NCI-H2107 (cell line): ENCODE measurements at places on chromosomes 1 and 21.

- no peak for DNase-seq
These were observed 11.4 kb downstream of the DMRTB1 start for GRCh38 chr1:53470584-53470983.

DNA sequence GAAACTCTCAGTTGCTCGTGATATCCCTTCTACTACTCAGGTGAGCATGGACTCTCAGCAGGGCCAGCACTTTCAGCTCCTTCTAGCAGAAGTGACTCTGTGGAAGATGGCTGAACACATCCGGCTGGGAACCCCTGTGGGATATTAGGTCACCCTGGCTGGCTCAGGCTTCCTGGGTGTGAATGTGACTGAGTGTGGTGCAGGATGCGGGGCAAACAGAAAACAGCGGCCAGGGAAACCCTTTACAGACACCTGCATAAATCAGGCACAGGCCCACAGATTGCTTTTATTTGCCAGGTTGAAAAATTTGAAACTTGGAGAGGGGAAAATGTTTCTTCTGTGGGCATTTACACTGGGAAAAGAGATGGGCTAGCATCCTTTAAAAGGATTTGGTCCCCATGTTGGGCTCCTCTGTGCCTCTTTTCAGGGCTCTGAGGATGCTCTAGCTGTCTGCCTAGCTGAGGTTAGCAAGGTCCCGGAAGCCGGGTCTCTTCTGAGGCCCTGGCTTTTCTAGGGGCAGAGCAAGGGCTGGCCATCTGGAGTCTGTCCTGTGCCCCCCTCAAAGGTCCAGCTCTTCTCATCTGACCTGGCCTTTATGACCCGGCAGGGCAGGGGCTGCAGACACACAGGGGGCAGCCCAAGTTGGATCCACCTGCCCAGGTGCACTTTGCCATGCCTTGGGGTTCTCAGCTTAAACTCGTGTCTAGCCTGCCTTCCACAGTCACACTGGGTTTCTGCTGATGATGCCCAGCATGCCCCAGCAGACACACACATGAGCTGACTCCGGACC is 243.0 kb downstream of the SIPA1L2 start:
- no peak for DNase-seq

- no peak for DNase-seq
These were observed 49.7 kb upstream of the IFI44L start for GRCh38 chr1:78570539-78570938.

DNA sequence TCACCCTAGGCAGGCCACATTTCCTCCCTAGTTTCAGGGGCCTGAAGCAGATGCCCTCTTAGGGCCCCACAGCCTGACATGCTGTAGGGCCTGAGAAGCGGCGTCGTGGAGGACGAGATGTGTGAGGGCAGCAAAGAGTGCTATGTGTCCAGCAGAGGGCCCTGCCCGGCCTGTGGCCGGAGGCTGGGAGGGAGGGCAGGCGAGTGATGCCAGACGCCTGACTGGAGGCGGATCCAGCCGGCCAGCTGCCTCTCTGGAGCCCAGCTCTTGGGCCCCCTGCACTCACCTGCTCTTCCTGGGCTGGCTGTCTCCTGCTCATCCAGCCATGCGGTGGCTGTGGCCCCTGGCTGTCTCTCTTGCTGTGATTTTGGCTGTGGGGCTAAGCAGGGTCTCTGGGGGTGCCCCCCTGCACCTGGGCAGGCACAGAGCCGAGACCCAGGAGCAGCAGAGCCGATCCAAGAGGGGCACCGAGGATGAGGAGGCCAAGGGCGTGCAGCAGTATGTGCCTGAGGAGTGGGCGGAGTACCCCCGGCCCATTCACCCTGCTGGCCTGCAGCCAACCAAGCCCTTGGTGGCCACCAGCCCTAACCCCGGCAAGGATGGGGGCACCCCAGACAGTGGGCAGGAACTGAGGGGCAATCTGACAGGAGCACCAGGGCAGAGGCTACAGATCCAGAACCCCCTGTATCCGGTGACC is at the start of gene GPR37L1:
Gene GPR37L1, plus strand, starts transcription at position 279 of the 697 bp plus-strand sequence. Its CDS starts 47 bp downstream, at position 326.
- no peak for DNase-seq

- no peak for DNase-seq
These were observed 34.3 kb downstream of the AMY1C start for GRCh38 chr1:103783944-103784377.

- DNase-seq, result no peak
These were observed 63.6 kb downstream of the NIBAN1 start for GRCh38 chr1:184910691-184911091.

- no peak for DNase-seq
These were observed 17.5 kb downstream of the FBXO42 start for GRCh38 chr1:16334655-16335340.

DNA sequence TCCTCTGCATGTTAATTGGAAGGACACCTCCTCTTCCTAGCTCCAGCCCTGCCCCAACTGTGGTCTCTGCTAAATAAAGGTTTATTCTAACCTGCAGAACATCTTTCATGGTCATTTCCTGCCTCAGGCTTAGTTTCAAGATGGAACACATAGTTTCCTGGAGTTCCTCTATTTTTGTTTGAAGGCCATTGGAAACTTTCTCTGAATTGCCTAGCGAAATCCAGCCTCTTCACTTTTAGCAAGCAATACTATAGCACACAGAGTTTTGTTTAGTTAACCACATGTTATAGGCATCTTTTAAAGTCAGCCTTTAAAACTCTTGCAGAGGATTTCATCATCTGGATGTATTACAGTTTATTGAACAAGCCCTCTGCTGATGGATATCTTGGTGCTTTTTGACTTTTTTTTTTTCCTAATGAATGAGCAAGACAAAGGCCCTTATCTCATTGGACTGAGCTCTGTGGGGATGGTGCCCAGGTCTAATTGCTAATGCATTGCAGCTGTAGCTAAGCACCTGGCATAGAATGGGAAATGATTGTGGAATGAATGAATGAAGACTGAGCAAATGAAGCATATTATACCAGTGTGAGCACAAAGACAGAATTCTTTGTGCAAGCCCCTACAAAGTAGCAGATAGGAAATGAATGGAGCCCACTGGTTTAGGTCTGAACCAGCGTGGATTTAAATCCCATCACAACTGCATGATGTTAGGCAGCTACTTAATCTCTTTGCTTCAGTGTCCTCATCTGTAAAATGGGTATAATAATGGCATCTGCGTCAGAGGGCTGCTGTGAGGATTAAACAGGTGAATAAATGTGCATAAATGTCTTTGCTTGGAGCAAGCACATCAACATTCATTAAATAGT is 641 bp upstream of the CFAP107 start:
- no peak for DNase-seq

GRCh38 chr1:38088366-38088765 is 41.8 kb upstream of the POU3F1 start:
- no peak for DNase-seq

DNA sequence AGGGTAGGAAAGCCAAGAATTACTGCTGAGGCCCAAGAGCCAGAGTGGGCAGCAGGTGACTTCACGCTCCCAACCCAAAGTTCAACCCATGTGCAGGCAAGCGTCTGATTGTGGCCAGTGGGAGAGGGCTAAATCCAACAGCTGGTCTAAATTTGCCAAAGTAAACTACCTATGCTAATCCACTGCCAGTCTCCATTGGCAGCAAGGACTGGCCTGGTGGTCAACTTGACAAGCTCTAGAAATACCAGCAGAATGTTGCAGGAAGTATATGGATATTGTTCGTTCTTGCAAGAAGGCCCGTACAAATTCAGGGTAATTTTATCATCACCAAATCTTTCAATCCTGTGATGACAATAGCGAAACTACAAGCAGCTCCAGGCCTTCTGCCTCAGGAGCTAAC is 1.5 kb downstream of the TMEM63A start:
- DNase-seq, result no peak

DNA sequence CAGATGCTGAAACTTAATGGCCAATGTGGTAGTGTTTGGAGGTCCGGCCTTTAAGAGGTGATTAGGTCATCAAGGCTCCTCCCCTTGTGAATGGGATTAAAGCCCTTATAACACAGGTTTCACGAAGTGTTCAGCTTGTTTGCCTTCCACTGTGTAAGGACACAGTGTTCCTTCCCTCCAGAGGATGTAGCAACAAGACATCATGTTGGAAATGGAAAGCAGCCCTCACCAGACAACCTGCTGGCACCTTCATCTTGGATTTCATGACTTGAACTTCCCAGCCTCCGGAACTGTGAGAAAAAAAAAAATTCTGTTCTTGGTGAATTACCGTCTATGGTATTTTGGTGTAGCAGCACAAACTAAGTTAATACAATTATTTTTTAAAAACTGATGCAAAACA is 613.8 kb downstream of the KIF26B start:
- no peak for DNase-seq

GRCh38 chr1:200452850-200453552 is 43.2 kb upstream of the ZNF281 start:
- no peak for DNase-seq

DNA sequence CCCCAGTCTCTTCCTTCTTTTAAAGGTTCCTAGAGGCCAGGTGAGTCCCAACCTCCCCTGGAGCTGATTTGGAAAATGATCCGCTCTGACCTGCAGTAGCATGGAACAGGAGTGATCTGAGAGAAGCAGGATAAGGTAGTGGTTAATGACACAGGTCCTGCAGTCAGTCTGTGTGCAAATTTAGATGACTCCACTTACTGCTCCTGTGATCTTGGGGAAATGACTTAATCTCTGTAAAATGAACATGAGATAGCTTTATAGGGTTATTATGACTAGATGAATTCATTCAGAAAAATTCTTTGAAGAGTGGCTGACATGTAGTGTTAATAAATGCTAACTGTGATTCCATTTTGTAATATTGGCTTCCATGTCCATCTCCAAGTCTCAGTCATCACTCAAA is 374.9 kb upstream of the CAMK1G start:
- DNase-seq, result no peak

GRCh38 chr21:37620401-37620800 is 253.8 kb downstream of the DYRK1A start:
- DNase-seq, result no peak

DNA sequence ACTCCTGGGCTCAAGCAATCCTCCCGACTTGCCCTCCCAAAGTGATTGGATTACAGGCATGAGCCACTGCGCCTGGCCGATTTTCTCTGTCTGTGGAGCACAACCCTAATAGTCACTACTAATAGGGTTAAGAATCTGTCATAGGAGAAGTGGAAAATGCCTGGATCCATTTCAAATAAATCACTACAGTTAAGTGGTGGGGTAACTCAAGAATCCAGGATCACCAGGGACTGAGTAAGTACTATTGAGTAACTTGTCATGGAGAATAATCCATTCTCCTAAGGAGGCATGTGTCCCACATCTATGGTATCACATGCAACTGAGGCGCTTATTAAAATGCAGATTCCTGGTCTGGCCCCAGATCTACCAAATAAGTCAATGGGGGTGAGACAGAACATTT is 53.2 kb downstream of the OPTC start:
- no peak for DNase-seq

DNA sequence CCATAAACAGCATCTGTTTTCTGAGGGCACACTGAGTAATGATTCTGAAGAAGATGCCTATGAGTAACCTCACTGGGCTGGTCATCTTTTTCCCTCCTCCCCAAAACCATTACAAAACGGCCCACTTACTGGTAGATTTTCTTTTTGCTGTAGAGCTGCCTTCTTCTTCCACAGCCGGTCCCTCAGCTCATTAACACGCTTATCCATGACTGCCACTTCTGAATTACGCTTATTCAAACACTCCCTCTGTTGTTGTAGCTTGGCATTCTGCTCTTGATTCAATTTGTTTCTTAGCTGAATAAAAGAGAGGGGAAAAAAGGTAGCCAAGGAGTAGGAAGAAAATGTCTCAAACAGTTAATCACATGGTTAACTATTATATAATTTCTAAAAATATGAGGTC is 43.1 kb downstream of the TP53BP2 start:
- DNase-seq, result no peak

GRCh38 chr1:210726621-210727020 is 397.9 kb downstream of the HHAT start:
- DNase-seq, result no peak

- no peak for DNase-seq
These were observed 9.3 kb upstream of the FCAMR start for GRCh38 chr1:206979379-206980043.

DNA sequence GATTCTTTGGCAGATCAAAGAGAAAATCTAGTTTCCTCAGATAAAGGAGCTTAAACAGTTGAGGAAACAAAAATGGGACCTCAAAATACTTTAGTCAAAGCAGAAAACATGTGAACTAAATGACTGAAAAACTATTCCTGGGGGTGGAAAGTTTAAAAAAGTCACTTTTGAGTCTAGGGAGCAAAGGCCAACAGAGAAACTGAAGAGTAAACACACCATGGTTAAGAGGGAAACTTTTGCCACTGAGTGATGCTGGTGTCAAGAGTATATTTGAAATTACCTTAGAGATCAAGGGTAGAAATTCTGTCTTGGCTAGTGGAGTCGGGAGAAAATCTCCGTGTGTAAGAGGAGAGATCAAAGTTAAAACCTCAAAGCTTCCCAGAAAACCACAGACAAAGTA is 501.2 kb upstream of the ADGRL4 start:
- DNase-seq, result no peak

DNA sequence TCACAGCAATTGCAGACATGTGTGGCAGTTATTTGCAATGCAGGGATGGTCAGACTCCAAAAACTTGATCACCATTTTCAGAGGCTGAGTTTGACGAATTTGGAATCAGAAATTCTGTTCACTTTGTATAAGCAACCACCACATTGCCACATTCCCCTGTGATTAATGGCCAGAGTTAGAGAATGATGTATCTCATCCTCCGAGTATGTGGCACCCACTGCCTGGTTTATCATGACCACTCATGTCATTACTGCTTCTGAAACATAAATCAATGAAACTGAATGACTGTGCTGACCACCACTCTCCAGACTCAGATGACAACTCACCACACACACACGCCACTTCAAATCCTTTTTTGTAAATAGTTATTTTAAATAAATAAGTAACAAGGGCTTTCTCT is 66.6 kb upstream of the CACHD1 start:
- DNase-seq, result no peak

GRCh38 chr1:24051206-24051945 is 60.6 kb downstream of the MYOM3 start:
- no peak for DNase-seq

DNA sequence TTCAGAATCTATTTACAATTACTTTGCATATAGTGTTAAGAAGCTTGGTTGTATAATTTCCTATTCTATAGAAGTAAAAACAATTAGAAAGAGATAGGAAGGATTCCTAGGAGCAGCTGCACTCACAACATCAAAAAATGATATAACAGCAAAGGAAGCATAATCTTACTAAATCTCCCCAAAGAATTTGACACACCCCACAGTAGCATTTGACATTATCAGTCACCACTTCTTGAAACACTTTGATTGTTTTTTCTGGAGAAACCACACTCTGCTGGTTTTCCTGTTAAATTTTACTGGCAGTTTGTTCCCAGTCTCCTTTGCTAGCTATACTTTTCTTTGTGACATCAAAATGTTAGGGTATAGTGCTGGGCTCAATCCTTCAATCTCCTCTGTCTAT is 100.8 kb upstream of the KIAA1614 start:
- DNase-seq, result no peak
